ENCODE measurements at places on chromosomes 6 and 20. TPM values are rescaled to one million over a fixed set of nuclear protein-coding genes. Genes with fewer than 3 reads are reported as not detected.

The POU5F1 gene
- 37.6 TPM for total RNA-seq

The EFCAB8 gene
- 0.26 TPM for total RNA-seq

The GRM1 gene
- not detected for total RNA-seq

The ENPP1 gene
- total RNA-seq: 16.2 TPM

The LY6G6D gene
- total RNA-seq: not detected

The KIFC1 gene
- not detected for total RNA-seq

The KCNB1 gene
- 3.3 TPM for total RNA-seq

All from body of pancreas (tissue), 4 donors.